ENCODE measurements at places on chromosomes 12 and 14. TPM values are rescaled to one million over a fixed set of nuclear protein-coding genes. Genes with fewer than 3 reads are reported as not detected.

Gene TAS2R30
- total RNA-seq, result 0.93 TPM

Gene MGAT2
- 33.3 TPM for total RNA-seq

Gene TOMM20L
- not detected for total RNA-seq

Gene APOF
- total RNA-seq, result 0.09 TPM

Gene GALNT9
- not detected for total RNA-seq

Gene KLHL33
- not detected for total RNA-seq

Gene CYP46A1
- total RNA-seq, result not detected

Gene MYF5
- total RNA-seq, result not detected

Gene LRRK2
- 0.58 TPM for total RNA-seq

Gene FSCB
- not detected for total RNA-seq

GRCh38 chr14:24900269-24901100, 149.5 kb downstream of the STXBP6 start:
- DNase-seq, result no peak
- no peak overlapping the region for H3K4me3 ChIP-seq
- no peak overlapping the region for H3K27ac ChIP-seq
- H3K27me3 ChIP-seq, result no peaks in the 10 kb centered on the region

DNA sequence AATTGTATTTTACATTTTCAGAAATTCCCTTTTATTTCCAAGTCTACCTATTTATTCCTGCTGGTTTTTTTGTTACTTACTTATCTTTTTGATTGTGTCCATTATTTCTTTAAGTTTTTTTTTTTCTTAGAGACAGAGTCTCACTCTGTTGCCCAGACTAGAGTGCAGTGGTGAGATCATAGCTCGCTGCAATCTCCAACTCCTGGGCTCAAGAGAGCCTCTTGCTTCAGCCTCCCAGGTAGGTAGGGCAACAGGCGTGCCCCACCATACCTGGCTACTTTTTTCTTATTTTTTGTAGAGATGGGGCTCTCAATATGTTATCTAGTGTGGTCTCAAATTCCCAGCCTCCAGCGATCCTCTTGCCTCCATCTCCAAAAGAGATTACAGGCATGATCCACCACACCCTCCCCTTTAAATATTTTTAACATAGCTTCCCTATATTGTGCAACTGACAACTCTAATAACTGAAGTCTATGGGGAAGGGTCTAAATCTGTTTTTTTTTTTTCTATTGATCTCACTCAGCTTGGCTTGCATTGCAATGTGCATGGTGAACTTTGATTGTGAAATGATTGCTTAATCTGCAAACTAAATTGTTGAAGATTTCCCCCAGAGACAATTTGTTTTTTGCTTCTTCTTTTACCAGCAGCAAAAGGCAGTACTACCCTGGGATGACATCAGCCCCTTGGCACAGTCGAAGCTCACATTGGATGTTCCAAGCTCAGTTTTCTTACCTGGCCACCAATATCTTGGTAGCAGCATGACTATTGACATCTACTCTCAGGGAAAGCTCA, 25.7 kb upstream of the COCH start:
- no peaks in the 10 kb centered on the region for H3K4me1 ChIP-seq
- H3K27ac ChIP-seq, result no peak overlapping the region
- DNase-seq, result no peak
- H3K36me3 ChIP-seq, result no peaks in the 10 kb centered on the region
- no peak overlapping the region for H3K4me3 ChIP-seq
- H3K27me3 ChIP-seq, result no peaks in the 10 kb centered on the region

- H3K4me1 ChIP-seq, result no peaks in the 10 kb centered on the region
- no peaks in the 10 kb centered on the region for H3K36me3 ChIP-seq
- no peak overlapping the region for H3K4me3 ChIP-seq
These were observed 132.6 kb upstream of the PLEKHG7 start for GRCh38 chr12:92570056-92570753.

DNA sequence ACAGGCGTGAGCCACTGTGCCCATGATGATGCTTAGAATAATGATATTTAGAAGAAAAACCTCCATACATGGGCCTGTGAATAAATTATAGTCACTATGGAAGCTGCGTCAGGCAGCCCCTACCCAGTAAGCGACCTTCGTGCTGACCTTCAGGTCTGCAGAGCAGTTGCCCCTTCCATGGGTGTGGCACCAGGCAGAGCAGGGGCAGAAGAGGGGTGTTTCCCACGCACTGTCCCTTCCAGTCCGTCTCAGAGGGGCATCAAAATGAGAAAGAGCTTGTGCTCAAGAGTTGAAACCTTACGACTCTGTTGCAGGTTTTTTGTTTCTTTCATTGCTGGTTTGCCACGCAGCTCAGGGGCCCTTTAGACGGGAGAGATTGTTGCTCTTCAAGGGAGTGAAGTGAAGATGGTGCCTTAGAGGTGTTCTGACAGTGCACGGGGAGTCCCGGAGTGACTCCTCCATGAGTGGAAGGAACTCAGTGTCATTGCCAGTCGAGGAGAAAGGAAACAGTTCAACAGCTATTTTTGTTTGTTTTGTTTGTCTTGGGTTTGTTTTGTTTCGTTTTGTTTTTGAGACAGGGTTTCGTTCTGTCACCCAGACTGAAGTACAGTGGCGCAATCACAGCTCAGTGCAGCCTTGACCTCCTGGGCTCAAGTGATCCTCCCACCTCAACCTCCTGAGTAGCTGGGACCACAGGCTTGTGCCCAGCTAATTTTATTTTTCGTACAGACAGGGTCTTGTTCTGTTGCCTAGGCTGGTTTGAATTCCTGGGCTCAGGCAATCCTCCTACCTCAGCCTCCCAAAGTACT, 13.9 kb downstream of the CKB start:
- no peaks in the 10 kb centered on the region for H3K4me1 ChIP-seq
- H3K27me3 ChIP-seq, result no peaks in the 10 kb centered on the region
- H3K27ac ChIP-seq, result no peak overlapping the region
- DNase-seq, result no peak

- no peak overlapping the region for H3K27ac ChIP-seq
- H3K36me3 ChIP-seq, result no peaks in the 10 kb centered on the region
- H3K27me3 ChIP-seq, result no peaks in the 10 kb centered on the region
These were observed 95.1 kb downstream of the SCARB1 start for GRCh38 chr12:124768452-124769162.

- no peak overlapping the region for H3K4me3 ChIP-seq
- no peak overlapping the region for H3K27ac ChIP-seq
- DNase-seq, result no peak
- H3K27me3 ChIP-seq, result no peaks in the 10 kb centered on the region
- H3K4me1 ChIP-seq, result no peaks in the 10 kb centered on the region
These were observed 532 bp downstream of the FKBP11 start for GRCh38 chr12:48924617-48925303.

DNA sequence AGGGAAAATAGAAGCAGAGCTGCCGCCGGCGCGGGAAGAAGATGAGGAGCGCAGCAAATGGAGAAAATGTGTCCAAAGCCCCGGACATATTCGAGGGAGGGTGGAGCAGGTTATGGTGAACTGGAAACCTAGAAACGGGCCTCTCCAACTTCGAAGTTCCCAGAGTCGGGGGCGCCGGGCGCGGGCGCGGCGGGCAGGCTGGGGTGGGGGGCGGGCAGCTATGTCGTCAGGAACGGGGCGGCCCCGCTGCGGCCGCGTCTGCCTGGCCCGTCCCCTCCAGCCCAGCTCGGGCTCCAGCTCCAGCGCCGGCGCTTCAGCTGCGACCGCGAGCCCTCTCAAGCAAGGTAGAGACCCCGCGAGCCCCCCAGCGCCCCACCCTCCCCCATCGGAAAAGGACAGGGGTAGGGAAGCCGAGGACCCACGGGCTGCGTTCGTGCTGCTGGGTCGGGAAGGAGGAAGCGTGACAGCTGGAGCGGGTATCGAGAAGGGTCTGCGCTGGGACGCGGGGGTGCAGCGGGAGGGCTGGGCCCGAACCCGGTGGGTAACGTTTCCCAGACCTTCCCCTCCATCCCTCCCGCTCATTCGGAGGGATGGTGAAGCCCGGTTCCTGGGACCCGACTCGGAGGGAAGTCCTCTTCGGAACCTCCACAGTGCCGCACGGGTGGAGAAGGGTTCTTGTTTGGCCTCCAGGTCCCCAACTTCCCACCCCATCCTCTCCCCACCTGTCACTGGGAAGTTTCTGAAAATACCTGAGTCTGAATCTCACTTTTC, 1.0 kb downstream of the DGKA start:
- peak overlapping the region; percentile 38 for H3K4me3 ChIP-seq
- H3K27ac ChIP-seq, result peak overlapping the region; percentile 44
- DNase-seq, result peak; percentile 58
- H3K36me3 ChIP-seq, result no peaks in the 10 kb centered on the region
- peaks cover 29% of the 10 kb centered on the region for H3K4me1 ChIP-seq
- no peaks in the 10 kb centered on the region for H3K27me3 ChIP-seq

GRCh38 chr14:73220061-73220460, 17.2 kb upstream of the PAPLN start:
- no peak overlapping the region for H3K27ac ChIP-seq
- peaks cover 25% of the 10 kb centered on the region for H3K36me3 ChIP-seq
- H3K4me3 ChIP-seq, result no peak overlapping the region
- H3K4me1 ChIP-seq, result no peaks in the 10 kb centered on the region

DNA sequence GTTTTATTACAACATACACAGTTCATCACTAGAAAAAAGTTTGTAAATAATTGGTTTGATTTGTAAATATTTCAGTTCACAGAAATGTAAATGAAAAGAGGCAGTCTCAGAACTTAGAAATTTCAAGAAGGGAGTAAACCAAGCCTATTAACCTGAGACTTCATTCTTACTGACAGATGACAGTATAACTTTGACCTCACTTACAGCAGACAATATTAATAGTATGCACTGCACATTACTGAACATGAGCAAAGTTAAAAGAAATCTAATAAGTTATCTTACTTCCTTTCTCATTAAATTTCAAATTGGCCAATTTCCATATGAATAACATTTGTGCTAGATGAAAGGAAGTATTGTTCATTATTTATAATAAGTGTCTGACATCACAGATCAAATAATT, 235.8 kb downstream of the SLC6A15 start:
- H3K4me1 ChIP-seq, result no peaks in the 10 kb centered on the region
- H3K4me3 ChIP-seq, result no peak overlapping the region
- no peak for DNase-seq
- H3K36me3 ChIP-seq, result no peaks in the 10 kb centered on the region
- no peak overlapping the region for H3K27ac ChIP-seq

DNA sequence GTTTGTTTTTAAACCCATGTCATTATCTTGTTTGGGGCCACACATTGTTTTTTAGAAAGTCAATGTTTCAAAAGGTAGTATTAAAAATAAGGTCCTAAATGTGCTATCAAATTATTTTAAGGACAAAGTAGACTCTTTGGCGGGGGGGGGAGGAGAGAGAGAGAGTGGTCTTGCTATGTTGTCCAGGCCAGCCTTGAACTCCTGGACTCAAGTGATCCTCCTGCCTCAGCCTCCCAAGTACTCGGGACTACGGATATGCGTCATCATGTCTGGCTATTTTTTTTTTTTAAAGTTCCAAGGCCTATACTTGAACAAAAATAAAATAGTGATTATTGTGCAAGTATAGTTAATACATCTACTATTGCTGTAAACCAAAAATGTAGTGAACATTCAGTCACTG, 26.2 kb downstream of the PAWR start:
- no peaks in the 10 kb centered on the region for H3K27me3 ChIP-seq
- no peak overlapping the region for H3K27ac ChIP-seq
- no peak overlapping the region for H3K4me3 ChIP-seq
- no peak for DNase-seq
- no peaks in the 10 kb centered on the region for H3K4me1 ChIP-seq
- no peaks in the 10 kb centered on the region for H3K36me3 ChIP-seq

- H3K27ac ChIP-seq, result no peak overlapping the region
- H3K27me3 ChIP-seq, result no peaks in the 10 kb centered on the region
- no peaks in the 10 kb centered on the region for H3K4me1 ChIP-seq
- no peak for DNase-seq
These were observed 321.0 kb downstream of the TMEM121 start for GRCh38 chr14:105847400-105847799.

DNA sequence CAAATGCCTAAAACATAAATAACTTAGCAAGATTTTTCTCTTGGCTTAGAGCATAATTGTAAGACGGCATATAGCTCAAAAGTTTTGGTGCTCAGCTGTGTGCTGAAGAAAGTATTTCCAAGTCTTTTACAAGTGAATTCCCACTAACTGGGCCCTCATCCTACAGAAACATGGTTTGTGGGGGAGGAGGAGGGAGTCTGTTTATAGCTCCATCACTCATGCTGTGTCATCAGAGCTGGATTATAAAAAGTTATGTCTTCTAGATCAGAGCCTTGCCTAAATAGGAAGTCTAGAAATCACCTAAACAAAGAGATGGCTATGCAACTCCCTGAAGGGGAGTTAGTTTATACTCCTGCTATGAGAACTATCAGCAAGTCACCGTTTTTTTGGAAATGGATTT, 65.9 kb upstream of the OTOGL start:
- no peaks in the 10 kb centered on the region for H3K27me3 ChIP-seq
- H3K36me3 ChIP-seq, result no peaks in the 10 kb centered on the region
- no peaks in the 10 kb centered on the region for H3K4me1 ChIP-seq
- H3K4me3 ChIP-seq, result no peak overlapping the region
- no peak overlapping the region for H3K27ac ChIP-seq

DNA sequence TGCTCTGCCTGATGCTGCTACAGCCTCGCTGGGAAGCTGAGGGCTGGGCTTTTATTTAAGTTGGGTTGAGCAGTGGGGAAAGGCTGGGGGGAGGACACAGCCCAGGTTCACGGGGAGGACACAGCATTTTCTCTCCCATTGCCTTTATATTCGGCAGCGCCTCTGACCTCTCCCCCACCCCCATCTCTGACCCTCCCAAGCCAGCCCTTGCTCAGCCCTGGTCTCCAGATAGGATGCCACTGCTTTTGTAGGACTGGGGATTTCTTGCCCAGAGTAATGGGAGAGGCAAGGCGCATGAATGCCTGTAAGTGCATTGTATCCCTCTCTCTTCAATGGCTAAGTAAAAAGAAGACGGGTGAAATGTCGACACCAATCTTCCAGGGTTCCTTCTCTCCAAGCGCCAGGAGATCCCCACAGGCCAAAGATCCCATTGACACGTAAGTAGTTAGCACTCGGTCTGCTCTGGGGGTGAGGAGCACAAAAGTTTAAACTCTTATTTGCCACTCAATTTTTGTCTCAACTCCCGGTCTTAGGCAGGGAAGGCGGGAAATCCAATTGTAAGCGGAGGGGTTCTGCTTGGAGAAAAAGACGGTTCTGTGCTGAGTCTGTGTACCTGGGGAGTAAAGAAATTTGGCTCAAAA, 4.6 kb downstream of the HOXC4 start:
- peaks cover 40% of the 10 kb centered on the region for H3K27me3 ChIP-seq
- no peak for DNase-seq
- H3K36me3 ChIP-seq, result no peaks in the 10 kb centered on the region
- no peak overlapping the region for H3K27ac ChIP-seq

GRCh38 chr12:56716933-56717880, 7.9 kb downstream of the NACA start:
- H3K27ac ChIP-seq, result no peak overlapping the region
- H3K36me3 ChIP-seq, result peaks cover 96% of the 10 kb centered on the region
- peaks cover 36% of the 10 kb centered on the region for H3K4me1 ChIP-seq
- H3K4me3 ChIP-seq, result no peak overlapping the region
